ENCODE measurements at places on chromosomes 12 and 14.

DNA sequence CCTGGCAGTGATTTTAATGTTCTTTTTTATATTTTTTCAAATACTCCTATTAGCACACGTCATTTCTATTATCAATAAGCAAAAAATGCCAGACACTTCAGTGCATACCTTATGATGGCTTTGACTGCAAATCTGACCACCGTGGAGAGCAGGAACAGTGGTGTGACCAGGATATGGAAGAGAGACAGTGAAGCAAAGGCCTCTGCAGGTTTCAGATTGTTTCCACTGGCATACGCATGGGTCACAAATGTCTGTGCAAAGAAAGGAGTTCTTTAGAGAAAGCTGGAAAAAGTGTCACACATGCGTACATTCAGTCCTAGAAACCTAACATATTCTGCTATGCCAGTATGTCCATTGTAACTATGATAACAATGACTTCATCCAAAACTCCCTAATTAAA, 47.3 kb downstream of the ABCC9 start:
- no peak for DNase-seq

GRCh38 chr12:98532687-98533304, 17.4 kb downstream of the TMPO start:
- no peak for DNase-seq

GRCh38 chr14:104344818-104345620, 206.6 kb downstream of the KIF26A start:
- no peak for DNase-seq

DNA sequence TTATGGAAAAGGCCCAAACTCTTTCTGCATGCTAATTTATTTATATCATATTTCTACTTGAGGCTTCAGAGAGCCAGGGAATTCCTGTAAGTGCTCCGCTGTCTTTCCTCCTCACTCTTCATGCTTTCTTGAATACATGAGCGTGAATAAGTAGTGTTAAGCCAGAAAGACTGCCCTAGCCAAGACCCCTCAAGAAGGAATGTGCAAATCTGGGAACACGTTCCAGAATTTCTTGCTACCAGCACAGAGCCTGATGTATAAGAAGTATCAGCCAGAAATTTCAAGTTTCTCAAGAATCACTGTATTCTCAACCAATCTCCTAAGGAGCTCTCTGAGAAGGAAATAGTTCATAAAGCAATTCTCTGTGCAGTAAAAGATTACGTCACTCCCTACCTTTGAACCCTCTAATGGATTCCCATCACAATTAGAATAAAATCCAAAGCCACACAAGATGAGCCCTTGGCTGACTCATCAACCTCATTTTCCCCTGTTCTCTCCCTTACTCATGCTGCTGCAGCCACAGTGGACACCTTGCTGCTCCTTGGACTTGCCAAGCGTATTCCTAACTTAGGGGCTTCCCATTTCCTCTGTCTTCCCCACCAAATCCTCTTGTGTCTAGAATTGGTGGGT, 6.9 kb upstream of the TSPAN8 start:
- no peak for DNase-seq

- DNase-seq = no peak
Measured at GRCh38 chr12:100311317-100311716, 44.3 kb downstream of the SCYL2 start.

DNA sequence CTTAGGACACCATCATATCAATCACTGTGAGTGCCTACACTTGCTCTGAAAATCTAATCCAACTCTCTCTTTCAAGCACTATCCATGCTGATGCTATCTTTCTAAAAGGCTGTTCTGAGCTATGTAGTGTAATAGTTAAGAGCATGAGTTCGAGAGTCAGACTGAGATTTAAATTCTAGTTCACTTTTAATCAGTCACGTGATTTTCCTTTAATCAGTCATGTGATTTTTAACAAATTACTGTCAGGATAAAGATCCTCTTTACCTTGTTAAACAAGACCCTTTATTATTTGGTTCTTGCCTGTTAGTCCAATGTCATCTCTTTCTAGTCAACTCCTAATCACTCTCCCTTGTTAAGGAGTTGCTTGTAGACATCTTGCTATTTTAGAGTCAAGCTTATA, 653.0 kb downstream of the RPL10L start:
- no peak for DNase-seq

GRCh38 chr12:130506844-130507243, 169.2 kb downstream of the PIWIL1 start:
- DNase-seq = no peak

DNA sequence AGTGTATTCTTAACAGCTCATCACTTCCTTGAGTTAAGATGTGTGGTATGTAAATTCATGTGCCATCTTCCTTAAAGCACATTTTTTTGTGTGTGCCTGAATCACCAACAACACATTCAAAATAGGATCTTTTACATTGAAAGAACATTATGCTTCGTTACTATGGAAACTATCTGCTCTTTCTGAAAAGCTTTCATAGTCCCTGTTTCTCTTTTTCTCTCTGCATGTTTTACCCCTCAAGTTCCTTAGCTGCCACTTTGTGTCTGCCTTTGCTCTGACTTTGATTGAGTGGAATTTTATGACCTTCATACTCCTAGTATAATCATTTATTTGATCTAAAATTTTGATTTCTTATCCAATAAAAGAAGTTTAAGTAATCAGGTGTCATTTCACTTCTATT, 880.3 kb upstream of the FOXG1 start:
- no peak for DNase-seq

GRCh38 chr12:62843716-62844115, 91.2 kb downstream of the PPM1H start:
- DNase-seq = no peak

DNA sequence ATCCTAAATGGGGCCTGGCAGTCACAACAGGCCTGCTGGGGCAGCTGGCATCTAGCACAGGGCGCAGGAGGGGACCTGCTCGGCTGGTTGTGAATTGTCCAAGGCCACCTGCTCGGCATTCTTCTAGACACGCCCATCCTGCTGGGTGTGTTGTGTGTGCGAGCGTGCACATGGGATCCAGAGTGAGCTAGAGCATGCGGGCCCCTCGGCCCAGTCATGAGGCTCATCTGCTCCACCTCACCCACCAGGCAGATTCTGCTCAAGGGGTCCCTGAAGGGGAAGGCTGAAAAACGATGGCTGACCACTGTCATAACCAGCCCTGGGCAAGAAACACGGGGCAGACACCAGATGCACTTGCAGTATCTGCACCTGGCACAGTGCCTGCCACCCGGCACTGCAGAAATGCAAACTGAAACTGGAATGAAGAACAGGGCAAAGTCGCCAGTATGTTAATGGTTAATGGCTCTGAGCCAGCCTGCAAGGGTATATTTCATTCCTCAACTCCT, 31.8 kb downstream of the MAX start:
- no peak for DNase-seq

DNA sequence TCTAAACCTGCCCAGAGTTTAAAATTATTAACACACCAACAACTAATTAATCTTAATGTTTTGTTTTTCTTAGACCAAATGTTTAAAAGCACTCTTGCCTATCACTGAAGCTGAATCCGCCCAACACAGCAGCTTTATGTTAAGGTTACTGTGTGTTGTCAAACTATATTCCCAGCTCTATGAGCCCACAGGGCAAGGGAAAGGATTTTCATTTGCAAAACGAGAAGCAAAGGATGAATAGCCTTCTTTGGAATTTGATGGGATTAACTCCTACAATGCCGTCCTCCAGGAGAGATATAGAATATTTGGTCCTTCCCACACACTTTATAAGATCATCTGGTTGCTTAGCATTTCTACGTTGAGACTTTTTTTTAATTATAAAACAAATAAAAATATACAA, 43.7 kb downstream of the DUSP16 start:
- DNase-seq = no peak

DNA sequence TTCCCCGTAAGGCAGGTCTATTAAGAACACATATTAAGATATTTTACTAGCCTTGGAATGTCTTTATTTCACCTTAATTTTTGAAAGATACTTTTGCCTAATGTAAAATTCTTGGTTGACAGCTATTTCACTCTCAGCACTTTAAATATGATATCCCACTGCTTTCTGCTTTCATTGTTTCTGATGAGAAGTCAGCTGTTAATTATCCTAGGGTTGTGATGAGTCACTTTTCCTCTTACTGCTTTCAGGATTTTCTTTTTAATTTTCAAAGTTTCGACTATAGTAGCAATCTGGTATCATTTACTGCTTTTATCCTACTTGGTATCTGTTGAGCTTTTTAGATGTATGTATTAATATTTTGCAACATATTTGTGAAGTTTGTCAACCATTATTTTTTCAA, 578.9 kb upstream of the ATP2B1 start:
- no peak for DNase-seq

DNA sequence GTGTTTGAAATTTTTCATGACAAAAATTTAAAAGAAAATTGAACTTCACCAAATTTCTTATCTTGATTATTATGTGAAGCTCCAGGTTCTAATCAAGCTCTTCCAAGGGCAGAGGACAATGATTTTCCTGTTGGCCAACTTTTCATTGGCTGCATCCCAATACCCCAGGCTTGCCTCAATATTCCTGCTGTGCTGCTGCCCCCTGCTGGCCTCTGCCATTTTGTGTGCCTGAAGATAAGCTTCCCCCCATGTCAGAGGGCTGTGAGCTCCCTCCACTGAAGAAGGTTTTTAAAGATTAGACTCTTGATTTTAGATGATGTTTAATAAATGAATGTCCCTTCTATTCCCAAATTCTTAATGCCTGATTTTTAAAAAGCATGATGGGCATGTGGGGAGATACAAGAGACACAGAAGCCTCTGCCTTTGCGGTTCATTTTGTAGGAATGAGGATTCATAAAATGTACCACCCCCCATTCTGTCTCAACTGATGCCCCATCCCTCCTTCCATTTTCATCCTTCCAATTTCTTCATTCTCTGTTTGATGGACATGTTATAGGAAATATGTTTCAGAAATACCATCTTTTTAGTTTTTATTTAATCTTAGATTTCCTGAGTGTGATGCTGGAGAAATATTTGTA, 76.7 kb upstream of the RGS6 start:
- DNase-seq = peak; percentile 47

DNA sequence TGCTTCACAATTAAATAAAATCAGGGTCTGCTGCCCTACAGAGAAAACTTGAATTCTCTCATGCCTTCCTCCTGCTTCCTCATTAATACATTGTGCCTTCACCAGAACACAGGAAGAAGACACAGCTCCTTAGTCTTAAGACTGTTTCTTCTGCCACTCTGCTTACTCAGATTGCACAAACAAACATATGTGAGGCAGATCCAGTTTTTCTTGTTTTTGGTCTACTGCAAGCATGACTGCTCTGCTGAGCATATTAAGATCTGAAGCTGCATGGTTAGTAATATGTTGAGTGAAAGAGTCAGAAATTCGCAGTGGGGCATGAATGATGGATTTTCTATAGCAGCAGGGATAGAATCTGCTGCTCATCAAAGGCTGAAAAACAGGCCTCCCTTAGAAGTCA, 321.1 kb upstream of the STXBP6 start:
- no peak for DNase-seq
